Cardiac septum (tissue), 1 donor: ENCODE measurements at places on chromosomes 12 and 14. TPM values are rescaled to one million over a fixed set of nuclear protein-coding genes. Genes with fewer than 3 reads are reported as not detected.

Gene A2ML1
- not detected for total RNA-seq

Gene OTUB2
- total RNA-seq = 0.30 TPM

Gene C12orf54
- total RNA-seq = not detected

Gene KRT7
- total RNA-seq = 1.2 TPM

Gene SERPINA3
- 24.5 TPM for total RNA-seq

Gene BCL7A
- 18.2 TPM for total RNA-seq

Gene SRRM4
- 0.59 TPM for total RNA-seq

Gene PUS7L
- total RNA-seq = 5.9 TPM

Gene CDKN1B
- 29.5 TPM for total RNA-seq

Gene FAM186B
- 0.48 TPM for total RNA-seq

Gene ADAM20
- 0.78 TPM for total RNA-seq

Gene MMP17
- total RNA-seq = 0.78 TPM

Gene TAS2R46
- 0.78 TPM for total RNA-seq

Gene ADSS1
- total RNA-seq = 114 TPM

Gene VPS33A
- 9.2 TPM for total RNA-seq

Gene KCNK13
- 0.62 TPM for total RNA-seq

Gene SLC22A17
- total RNA-seq = 10.6 TPM

Gene TMEM260
- total RNA-seq = 6.8 TPM

Gene CAPZA3
- not detected for total RNA-seq

Gene SLC17A8
- total RNA-seq = not detected

Gene PDZRN4
- total RNA-seq = not detected

Gene IFI27
- total RNA-seq = 147 TPM

Gene KMT2D
- total RNA-seq = 63.8 TPM

Gene SOAT2
- total RNA-seq = not detected

Gene PPM1H
- total RNA-seq = 4.0 TPM

Gene PPP2R3C
- 26.1 TPM for total RNA-seq

Gene SEC23A
- 90.9 TPM for total RNA-seq

Gene E2F7
- total RNA-seq = 0.62 TPM

Gene KCNH3
- total RNA-seq = 0.97 TPM

Gene DACT1
- 3.2 TPM for total RNA-seq

Gene PLEKHD1
- total RNA-seq = 0.13 TPM

Gene AJUBA
- total RNA-seq = 14.0 TPM

Gene RD3L
- total RNA-seq = 13.1 TPM

Gene TMEM233
- total RNA-seq = 1.2 TPM

Gene RFLNA
- not detected for total RNA-seq

Gene MSI1
- total RNA-seq = 9.7 TPM

Gene AMDHD1
- 0.38 TPM for total RNA-seq

Gene WNT5B
- 0.43 TPM for total RNA-seq

Gene GPRC5A
- 0.78 TPM for total RNA-seq

Gene GLT1D1
- total RNA-seq = 1.1 TPM

Gene AP5M1
- 49.6 TPM for total RNA-seq

Gene CCDC196
- total RNA-seq = not detected

Gene KRT85
- not detected for total RNA-seq

Gene CDKN3
- 4.7 TPM for total RNA-seq

Gene ETFBKMT
- total RNA-seq = 5.7 TPM

Gene ADAM21
- 0.54 TPM for total RNA-seq

Gene KRT8
- total RNA-seq = 82.2 TPM

Gene FAM90A1
- not detected for total RNA-seq

Gene GLIPR1L1
- not detected for total RNA-seq
